ENCODE measurements at places on chromosomes 6 and 20.

DNA sequence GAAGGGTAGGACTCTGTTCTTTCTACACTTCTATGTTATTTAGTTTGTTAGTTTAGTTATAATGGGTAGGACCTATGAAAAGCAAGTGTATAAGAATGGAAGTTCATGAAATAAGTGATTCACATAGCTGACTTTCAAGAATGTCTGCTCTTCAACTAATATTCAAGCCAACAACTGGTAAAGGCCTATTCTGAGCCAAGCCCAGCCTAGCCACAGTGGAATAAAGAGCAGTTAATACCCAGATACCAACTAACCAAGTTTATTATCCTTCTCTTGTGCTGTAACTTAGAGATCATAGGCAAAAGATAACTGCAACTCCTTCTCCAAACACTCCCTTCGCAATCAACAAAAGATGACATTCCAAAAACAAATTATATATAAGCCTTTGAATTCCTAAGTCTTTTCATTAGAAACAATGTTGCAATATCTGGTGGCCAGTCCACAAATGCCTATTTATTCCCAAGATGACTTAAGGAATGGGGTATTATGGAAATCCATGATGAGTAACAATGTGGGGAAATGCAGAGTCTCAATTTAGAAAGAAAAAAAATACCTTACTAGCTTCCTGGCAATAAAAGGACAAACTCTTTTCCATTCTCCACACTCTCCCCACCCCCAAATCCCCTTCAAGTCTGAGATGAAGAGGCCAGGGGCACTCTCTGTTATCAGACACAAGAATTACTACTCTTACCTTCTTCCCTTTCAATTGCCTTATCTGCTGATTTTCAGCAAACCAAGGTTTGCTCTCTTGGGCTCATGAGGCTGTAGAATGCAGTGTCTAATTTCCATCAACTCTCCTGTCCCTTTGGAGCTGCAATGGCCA lies 27.4 kb downstream of the BTBD9 start:
- no peak for DNase-seq

DNA sequence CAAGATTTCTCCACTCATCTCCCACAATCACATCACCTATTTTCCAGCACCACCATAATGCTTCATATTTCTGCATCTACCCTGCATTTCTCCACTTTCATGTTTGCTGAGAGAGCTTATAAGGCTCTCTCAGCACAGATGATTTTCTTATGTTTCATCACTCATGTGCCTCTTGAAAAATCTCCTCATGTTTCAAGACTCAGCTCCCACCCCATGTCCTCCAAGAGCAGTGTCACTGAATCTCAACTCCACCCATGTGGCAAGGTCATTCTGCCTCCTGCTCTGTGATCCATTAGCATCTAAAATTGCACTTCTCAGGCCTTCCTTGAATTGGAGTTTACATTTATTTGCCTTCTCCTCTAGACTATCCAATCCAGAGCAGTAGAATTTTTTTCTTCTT lies 178.7 kb upstream of the IRAK1BP1 start:
- DNase-seq, result no peak

GRCh38 chr6:67933278-67933677 lies 701.8 kb upstream of the ADGRB3 start:
- no peak for DNase-seq

DNA sequence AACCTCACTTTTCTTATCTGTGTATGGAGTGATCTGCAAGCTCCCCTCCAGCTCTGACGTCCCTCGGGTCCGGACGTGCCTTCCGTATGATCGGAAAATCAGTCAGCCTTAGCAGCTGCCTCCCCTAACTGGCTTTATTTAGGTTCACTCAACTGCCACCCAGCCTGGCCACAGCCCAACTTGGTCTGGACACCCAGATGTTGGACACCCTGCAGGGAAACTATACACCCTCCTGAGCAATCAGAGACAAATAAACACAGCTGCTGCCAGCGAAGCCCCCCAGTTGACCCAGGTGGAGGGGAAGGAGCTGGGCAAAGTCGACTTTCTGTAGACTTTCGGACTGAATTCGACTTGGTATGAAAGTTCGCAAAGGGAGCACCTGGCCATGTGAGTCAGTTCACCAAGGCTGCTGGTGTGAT lies 28.9 kb downstream of the TBC1D7 start:
- DNase-seq, result no peak

DNA sequence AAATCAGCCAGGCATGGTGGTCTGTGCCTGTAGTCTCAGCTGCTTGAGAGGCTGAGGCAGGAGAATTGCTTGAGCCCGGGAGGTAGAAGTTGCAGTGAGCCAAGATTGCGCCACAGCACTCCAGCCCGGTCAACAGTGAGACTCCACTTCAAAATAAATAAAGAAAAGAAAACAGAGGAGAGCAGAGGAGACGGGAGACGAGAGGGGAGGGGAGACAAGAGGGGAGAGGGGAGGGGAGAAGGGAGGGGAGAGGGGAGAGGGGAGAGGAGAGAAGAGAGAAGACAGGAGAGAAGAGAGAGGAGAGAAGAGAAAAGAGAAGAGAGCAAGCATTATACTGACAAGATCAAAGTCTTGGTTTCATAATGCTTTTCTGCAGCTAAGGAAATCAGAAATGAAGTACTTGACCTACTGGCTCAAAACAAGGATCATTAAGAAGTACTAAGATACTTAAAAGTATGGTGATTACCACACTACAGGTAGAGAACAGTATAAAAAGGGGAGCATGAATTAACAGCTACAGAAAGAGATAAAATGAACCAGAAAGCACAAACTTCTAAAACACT lies 30.5 kb downstream of the FAM8A1 start:
- DNase-seq, result no peak

- DNase-seq, result no peak
These were observed 199.6 kb downstream of the GMPR start for GRCh38 chr6:16437984-16438383.

- DNase-seq, result no peak
These were observed 221.2 kb downstream of the MAFB start for GRCh38 chr20:40467703-40468411.

- DNase-seq, result no peak
These were observed 14.8 kb downstream of the PEDS1 start for GRCh38 chr20:50138479-50139393.

GRCh38 chr6:1383729-1384548 lies 5.4 kb upstream of the FOXF2 start:
- DNase-seq, result peak; percentile 17

GRCh38 chr20:31838646-31839292 lies 6.6 kb downstream of the FOXS1 start:
- DNase-seq, result no peak

All from D721Med (cell line).